ENCODE measurements at places on chromosomes 16 and 17.

DNA sequence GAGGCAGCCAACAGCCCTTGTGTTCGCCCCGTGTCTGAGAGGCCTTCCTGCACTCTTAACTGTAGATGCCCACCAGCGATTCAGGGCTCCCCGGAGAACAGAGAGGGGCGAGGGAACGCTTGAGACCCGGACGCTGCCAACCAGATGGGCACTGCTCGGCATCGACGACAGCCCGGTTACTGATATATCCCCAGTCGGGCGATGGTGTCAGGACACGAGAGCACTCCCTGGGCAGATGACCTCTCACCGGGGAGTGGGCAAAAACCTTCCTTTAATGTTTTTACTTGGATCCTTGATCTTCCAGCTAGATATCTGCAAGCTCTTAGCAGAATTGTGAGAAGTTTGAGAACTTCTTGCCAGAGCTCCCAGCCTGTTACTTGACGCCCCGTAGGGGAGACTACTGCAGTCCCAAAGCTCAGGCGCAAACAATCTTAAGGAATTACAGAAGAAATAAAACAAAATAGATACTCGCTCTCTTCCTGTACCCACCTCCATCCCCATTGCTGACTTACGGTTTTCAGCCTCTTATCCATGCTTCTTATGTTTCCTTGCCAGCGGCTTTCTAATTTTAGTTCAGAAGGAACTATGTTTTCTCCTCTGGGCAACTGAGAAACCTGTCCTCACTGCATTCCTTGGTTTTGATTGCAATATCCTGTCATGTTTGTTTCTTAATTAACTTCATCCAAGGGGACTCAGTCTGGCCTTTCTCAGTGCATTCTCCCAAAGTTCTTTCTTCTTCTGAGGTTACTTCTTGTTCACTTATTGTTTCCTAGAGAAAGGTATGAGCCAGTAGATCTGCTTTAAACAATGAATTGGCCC, 845 bp downstream of the SP2 start:
- DNase-seq = no peak

GRCh38 chr16:75288181-75288580, 36.8 kb upstream of the BCAR1 start:
- DNase-seq = no peak

- DNase-seq = no peak
These were observed 119.7 kb upstream of the CIBAR2 start for GRCh38 chr16:85231959-85232358.

GRCh38 chr17:58351831-58352595, at the start of gene SUPT4H1:
SUPT4H1 (minus strand) TSS chr17:58352201; CDS start chr17:58352135, 66 bp downstream.
- peak; percentile 95 for DNase-seq

GRCh38 chr17:67116045-67116575, 71.8 kb downstream of the CACNG1 start:
- no peak for DNase-seq

DNA sequence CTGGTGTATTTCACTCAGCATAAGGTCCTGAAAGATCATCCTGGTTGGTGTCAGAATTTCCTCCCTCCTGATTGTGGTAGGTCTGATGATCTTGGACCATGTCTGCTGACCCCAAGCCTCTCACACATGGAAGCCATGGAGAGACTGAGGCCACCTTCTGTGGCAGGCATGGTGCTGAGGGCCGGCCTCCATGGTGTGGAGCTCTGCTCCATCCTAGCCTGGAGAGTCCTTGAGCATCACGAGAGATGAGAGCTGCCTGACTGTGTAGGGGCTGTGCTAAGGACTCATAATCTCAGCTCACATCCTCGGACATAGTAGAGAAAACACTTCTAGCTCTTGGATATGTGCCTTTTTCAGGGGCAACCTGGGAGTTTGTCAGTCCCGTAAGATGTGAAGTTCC, 40.6 kb downstream of the MPRIP start:
- DNase-seq = no peak

DNA sequence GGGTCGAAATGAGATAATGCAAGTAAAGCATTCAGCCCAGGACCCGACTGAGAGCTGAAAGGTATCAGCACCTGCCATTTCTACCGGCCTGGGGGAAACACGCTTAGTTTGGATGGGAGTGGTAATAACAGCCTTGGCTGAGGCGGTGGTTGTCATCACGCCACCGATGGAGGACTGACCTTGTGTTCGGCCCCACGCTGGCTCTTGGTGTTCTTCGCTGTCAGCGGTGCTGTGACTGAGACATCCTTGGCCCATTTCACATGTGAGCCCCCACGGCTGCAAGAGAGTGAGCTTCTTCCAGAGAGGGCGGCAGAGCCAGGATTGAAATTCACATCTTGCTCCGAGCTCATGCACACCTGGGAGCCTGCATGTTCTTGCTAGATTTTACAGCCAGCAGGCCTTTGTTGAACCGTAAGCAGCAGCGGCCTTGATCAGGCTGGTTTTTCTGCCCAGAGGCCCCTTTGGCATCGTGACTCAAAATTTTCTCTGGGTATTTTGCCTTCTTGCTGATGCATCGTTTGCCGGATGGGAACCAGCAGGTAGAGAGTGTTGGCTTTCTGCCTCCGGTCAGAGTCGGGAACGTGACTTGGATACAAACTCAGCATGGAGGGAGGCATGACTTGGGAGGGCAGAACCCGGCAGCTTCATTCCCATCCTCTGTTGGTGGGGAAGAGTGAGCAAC, 341.5 kb downstream of the SNX29 start:
- no peak for DNase-seq

- no peak for DNase-seq
These were observed 47.5 kb downstream of the SNTB2 start for GRCh38 chr16:69234460-69234859.

- no peak for DNase-seq
These were observed 470.6 kb downstream of the TOX3 start for GRCh38 chr16:52076332-52076731.

Data from A673 (cell line).